ENCODE measurements at places on chromosomes 1 and 21. TPM values are rescaled to one million over a fixed set of nuclear protein-coding genes. Genes with fewer than 3 reads are reported as not detected.

Gene GABRD
- 1.4 TPM for total RNA-seq

- ATAC-seq = peak; percentile 23
These were observed 9.2 kb downstream of the ADCY10 start for GRCh38 chr1:167904652-167905130.

GRCh38 chr21:45555251-45555556 lies 13.0 kb upstream of the SLC19A1 start:
- ATAC-seq = no peak

DNA sequence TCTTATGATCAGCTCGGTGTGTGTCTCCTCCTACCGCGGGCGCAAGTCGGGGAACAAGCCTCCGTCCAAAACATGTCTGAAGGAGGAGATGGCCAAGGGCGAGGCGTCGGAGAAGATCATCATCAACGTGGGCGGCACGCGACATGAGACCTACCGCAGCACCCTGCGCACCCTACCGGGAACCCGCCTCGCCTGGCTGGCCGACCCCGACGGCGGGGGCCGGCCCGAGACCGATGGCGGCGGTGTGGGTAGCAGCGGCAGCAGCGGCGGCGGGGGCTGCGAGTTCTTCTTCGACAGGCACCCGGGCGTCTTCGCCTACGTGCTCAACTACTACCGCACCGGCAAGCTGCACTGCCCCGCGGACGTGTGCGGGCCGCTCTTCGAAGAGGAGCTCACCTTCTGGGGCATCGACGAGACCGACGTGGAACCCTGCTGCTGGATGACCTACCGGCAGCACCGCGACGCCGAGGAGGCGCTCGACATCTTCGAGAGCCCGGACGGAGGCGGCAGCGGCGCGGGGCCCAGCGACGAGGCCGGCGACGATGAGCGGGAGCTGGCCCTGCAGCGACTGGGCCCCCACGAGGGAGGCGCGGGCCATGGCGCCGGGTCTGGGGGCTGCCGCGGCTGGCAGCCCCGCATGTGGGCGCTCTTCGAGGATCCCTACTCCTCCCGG lies 1.5 kb downstream of the KCNC4 start:
- ATAC-seq = no peak

DNA sequence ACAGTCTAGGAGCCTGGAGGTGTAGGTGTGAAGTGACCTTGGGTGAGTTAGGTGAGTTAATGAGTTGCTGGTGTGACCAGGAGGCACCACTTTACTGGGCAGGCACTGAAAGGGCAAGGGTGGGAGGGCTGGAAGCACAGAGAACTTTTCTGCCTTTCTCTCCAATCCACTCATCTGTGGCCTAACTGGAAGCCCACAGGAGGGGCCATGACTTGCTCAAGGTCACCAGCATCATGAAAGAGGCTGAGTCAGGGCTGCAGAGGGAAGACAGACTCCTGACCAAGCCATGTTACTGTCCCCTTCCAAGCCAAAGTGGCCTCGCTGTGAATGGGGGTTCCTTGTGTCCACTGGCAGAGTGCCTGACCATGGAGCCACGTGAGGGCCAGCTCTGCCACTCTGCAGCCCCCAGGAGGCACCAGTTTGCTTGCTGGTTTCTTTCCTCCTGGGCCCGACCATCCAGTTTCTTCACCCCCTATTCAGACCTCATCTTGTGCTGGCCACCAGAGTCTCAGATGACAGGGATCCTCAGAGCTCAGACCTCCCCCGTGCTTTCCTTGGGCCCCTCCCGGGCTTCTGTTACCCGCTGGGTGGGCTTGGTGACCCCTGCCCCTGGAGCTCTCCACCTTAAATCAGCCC lies 4.3 kb upstream of the BSND start:
- no peak for ATAC-seq

Gene HAPLN2
- total RNA-seq = not detected

GRCh38 chr1:97907886-97908285 lies 12.9 kb downstream of the DPYD start:
- no peak for ATAC-seq

GRCh38 chr1:14435368-14436023 lies 163.0 kb upstream of the KAZN start:
- no peak for ATAC-seq

GRCh38 chr1:82377201-82377884 lies 576.6 kb downstream of the ADGRL2 start:
- no peak for ATAC-seq

Gene MRPS21
- total RNA-seq = 113 TPM

Gene REN
- not detected for total RNA-seq

- no peak for ATAC-seq
These were observed 74.4 kb downstream of the COL24A1 start for GRCh38 chr1:86082183-86082582.

DNA sequence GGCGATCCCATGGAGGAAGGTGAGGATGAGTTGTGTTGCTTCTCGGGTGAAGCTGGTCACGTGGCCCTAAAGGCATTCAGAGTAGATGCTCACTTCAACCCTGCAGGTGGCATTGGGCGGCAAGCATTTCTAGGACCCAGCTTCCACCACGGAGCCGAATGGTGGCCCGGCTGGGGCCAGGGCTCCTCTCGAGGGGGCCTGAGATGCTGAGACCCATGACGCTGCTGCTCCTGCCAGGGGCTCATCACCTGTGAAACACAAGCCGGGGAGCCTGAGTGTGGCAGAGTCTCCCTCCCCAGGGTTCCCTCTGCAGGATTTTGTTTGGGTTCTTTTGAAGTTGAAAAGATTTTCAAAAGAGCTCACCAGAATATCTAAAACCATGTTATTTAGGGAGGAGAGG lies 41.2 kb downstream of the ABCG1 start:
- ATAC-seq = no peak
